ENCODE measurements at places on chromosomes 4 and X.

DNA sequence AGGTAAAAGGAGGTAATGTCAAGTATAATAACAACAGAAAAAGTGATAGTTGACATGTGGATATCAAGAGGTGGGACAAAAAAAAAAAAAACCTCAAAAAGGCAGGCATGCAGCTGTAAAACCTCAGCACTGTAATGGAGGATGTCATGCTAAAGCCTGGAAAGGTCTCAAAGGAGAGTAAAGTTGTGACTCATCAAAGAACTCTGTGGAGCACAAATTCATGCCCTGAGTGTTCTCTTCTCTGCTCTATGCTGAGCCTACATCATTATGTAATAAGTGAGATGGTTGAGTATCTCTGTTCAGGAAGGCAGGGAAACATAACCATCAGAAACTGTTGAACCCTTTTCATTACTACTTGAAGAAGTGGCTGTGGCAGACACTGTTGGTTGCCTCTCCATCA lies 597.8 kb downstream of the BCOR start:
- no peak for DNase-seq

DNA sequence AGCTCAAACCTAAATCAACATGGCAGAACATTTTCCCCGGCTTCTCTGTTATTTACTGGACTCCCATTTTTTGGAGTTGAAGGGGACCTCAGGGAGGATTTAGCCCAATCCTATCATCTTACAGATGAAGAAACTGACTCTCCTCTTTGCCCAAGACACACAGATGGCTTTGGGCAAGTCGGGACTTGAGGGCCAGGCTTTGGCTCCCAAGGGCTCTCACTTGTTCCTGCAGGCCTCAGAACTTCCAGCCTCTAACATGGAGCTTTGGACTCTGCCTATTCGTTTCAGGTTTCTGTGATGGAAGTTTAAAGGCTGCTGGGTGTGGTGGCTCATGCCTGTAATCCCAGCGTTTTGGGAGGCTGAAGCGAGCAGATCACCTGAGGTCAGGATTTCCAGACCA lies 59.5 kb downstream of the RHOH start:
- peak; percentile 13 for DNase-seq

- no peak for DNase-seq
Measured at GRCh38 chr4:47499700-47500099, 14.6 kb downstream of the ATP10D start.

GRCh38 chr4:139942241-139942640 lies 211.7 kb downstream of the MAML3 start:
- no peak for DNase-seq

- DNase-seq = no peak
Measured at GRCh38 chr4:3775005-3775404, 8.8 kb downstream of the ADRA2C start.

DNA sequence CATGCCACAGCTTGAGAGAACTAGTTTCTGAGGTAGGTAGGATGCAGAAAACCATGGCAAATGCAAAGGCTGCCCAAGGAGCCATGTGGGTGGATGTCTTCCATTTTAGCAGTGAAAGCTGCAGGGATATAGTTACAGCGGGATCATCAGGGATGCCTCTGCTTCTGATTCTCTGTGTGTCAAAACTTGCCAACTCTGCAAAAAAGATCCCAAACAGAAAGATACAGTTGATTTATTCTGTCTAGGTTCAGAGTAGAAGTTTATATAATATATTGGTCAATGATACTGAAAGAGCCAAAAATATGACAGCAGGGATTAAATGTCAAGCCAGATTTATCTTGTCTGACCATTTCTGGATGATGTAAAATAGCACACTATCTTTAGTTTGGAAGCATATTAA lies 42.4 kb upstream of the SFRP2 start:
- DNase-seq = no peak

DNA sequence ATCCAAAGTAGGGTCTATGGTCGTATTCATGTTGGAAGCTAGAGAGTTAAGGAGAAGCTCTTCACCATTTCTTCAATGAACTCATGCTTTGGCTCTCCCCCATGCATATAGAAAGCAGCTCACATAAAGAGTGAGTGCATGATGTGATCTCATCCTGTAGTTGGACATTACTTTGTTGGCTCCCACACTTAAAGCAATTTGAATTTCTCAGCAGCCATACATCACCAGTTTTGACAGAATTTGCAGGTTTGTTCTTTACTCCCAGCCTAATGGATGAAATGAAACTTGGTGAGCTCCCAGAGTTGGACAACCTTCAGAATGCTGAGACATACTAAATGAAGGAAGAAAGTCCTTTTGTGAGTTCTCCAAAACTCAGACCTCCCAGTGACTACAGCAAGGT lies 613.5 kb downstream of the IQCM start:
- no peak for DNase-seq

- DNase-seq = peak; percentile 88
Measured at GRCh38 chrX:39613482-39613995, 484.2 kb downstream of the BCOR start.

DNA sequence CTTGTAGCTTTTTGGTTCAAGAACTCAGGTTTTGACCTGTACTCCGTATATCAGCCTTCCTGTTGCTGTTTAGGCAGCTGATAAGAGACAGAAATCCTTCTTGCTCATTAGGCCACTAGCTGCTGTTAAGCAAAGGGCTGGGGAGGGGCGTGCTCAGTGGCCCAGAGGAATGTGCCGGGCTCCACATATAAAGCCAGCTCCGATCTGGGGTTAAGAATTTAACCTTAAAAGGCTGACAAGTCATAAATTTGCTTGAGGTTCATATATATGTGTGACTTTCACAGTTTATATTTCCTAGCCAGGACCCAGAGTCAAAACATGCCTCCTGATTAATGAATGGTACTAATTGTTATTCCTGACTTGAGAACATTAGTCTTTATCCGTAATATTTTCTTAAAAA lies 15.3 kb downstream of the GPC3 start:
- no peak for DNase-seq

DNA sequence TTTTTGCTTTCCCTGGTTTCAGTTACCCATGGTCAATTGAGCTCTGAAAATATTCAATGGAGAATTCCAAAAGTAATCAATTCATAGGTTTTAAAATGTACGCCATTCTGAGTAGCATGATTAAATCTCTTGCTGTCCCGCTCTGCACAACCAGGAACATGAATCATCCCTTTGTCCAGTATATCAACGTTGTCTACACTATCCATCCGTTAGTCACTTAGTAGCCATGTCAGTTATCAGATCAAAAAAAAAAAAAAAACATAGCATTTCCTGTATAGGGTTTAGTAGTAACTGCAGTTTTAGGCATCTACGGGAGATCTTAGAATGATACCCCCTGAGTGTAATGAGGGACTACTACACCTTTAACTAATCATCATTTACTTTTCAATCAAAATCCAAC lies 15.1 kb downstream of the LAMP2 start:
- DNase-seq = no peak

GRCh38 chr4:53654300-53654758 lies 63.0 kb upstream of the LNX1 start:
- DNase-seq = no peak

GRCh38 chr4:169092889-169093522 lies 83.0 kb upstream of the CBR4 start:
- DNase-seq = no peak

DNA sequence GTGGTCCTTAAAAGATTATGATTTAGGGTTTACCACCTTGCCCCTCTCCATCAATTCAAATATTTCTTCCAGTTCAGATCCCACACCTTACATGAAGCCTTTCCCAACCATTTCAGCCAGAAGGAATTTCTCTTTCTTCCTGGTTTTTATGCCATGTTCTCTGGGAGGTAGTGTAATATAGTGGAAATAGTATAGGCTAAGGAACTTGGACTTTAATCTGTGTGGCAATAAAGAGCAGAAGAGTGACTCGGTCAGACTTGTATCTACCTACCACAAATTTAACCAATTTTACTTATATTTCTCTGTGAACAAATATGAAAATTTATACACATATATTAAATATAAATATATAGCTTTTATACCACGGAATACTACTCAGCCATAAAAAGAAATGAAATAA lies 18.4 kb upstream of the CISD2 start:
- no peak for DNase-seq

DNA sequence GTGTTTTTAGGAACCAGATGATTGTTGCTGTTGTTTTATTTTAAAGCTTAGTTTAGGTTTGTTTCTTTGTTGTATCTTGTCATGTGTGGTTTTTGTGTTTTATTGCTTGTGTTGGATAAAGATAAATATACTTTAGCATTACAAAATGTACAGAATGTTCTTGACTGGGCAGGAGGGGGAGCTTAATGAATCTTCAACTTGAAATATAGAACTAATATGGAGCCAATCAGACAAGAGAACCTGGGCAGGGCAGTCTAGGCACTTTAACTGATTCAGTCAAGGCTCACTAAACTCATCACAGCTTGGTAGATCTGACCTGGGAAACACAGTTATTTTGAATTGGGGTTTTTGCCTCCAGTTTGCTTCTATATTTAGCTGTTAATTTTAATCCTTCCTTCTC lies 304.2 kb downstream of the ARHGAP24 start:
- DNase-seq = peak; percentile 34

DNA sequence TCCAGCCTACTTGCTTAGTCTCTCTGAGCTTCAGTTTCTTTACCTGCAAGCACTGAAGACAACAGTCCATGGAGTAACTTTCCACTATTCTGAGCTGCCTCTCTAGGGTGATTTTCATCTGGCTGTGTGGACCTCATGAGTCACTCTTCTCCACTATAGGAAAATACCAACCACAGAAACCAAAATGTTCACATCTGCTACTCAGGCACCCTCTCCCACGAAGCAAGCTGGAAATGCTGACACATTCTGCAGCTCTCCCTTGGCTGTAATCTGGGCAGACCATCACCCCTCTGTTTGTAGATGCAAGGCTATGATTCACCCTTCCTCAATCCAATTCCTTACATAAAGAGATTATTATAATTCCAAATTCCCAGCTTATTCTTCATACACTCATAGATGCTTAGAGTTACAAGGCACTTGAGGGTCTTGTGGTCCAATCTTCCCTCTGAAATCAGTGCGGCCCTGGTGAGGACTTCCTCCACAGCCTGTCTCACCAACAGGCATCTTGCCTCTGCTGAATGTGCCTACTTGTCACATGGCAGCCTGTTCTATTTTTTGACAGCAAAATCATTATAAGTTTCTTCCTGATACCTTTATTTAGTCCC lies 97.0 kb upstream of the LNX1 start:
- DNase-seq = peak; percentile 19

DNA sequence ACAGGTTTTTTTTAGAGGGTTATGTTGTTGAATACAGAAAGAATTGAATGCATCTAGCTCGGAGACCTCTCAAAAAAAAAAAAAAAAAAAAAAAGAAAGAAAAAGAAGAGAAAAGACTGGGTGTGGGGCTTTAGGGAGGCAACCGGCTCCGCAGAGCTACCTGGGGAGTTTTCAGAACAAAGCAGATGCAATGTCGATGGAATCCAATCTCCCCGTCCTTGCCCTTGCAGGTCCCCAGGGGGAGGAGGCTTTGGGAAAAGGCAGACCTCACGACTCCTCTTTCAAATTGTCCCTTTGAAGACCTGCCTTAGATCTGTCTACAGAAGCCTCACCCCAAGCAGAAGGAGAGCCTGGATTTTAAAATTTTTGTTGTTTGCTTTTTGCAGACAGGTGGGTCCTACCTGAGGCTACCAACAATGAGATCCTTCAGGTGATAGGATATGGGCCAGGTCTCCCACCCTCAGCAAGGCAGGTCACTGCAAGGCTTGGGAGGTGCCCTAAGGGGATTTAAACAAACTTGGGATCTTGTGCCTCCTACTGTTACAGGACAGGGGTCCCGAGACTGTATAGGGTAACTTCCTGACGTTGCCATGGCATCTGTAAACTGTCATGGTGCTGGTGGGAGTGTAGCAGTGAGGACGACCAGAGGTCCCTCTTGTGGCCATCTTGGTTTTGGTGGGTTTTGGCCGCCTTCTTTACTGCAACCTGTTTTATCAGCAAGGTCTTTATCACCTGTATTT lies 75.2 kb upstream of the PRKX start:
- DNase-seq = no peak

- no peak for DNase-seq
Measured at GRCh38 chr4:176845636-176846035, 52.9 kb upstream of the VEGFC start.

GRCh38 chrX:115901241-115901640 lies 269.3 kb upstream of the AGTR2 start:
- no peak for DNase-seq

- no peak for DNase-seq
Measured at GRCh38 chr4:94446386-94446785, 5.4 kb upstream of the PDLIM5 start.

GRCh38 chr4:153471698-153472093 lies 5.5 kb downstream of the TMEM131L start:
- DNase-seq = no peak
